Right ventricle myocardium superior (tissue), 1 donor: ENCODE measurements at places on chromosomes 11 and 22. TPM values are rescaled to one million over a fixed set of nuclear protein-coding genes. Genes with fewer than 3 reads are reported as not detected.

Gene DERL3
- 2.8 TPM for total RNA-seq

Gene CLMP
- total RNA-seq = 6.0 TPM

Gene OR2AG1
- not detected for total RNA-seq

Gene ATG16L2
- 16.8 TPM for total RNA-seq

Gene OR51G2
- total RNA-seq = not detected

Gene P4HA3
- not detected for total RNA-seq

Gene RBM14
- 28.7 TPM for total RNA-seq

Gene ABCG4
- total RNA-seq = 1.5 TPM

Gene CRKL
- total RNA-seq = 50.1 TPM

Gene TSGA10IP
- not detected for total RNA-seq

Gene SLC22A12
- total RNA-seq = not detected

Gene TMEM132A
- total RNA-seq = 6.5 TPM

Gene C11orf42
- not detected for total RNA-seq

Gene KDM4D
- 0.40 TPM for total RNA-seq

Gene MPZL2
- total RNA-seq = 9.8 TPM

Gene FIBIN
- total RNA-seq = 8.6 TPM

Gene LARGE2
- not detected for total RNA-seq

Gene ARHGAP8
- not detected for total RNA-seq

Gene VPREB1
- total RNA-seq = not detected

Gene PYGM
- total RNA-seq = 183 TPM

Gene ANGPTL5
- 1.9 TPM for total RNA-seq

Gene SPTY2D1
- 8.2 TPM for total RNA-seq

Gene POU2AF2
- total RNA-seq = not detected

Gene CD59
- total RNA-seq = 713 TPM

Gene ROM1
- 1.5 TPM for total RNA-seq

Gene ACTN3
- total RNA-seq = not detected

Gene PLA2G6
- 12.0 TPM for total RNA-seq

Gene POTEH
- not detected for total RNA-seq

Gene MMP8
- not detected for total RNA-seq

Gene LMNTD2
- 0.22 TPM for total RNA-seq

Gene CD248
- 15.7 TPM for total RNA-seq

Gene DRD2
- total RNA-seq = not detected

Gene ALDH3B2
- not detected for total RNA-seq

Gene KRTAP5-11
- total RNA-seq = not detected

Gene ANO9
- total RNA-seq = 0.08 TPM

Gene LMO2
- total RNA-seq = 9.1 TPM

Gene SLC17A6
- not detected for total RNA-seq

Gene SHISA8
- total RNA-seq = 6.4 TPM

Gene DCHS1
- total RNA-seq = 9.6 TPM

Gene HTR3A
- not detected for total RNA-seq

Gene OR8D1
- not detected for total RNA-seq

Gene GAS2
- 9.7 TPM for total RNA-seq

Gene OR8D4
- not detected for total RNA-seq

Gene TOLLIP
- total RNA-seq = 49.9 TPM

Gene FAT3
- total RNA-seq = 0.24 TPM

Gene VWCE
- total RNA-seq = 0.73 TPM

Gene LMF2
- total RNA-seq = 25.3 TPM

Gene RAB3IL1
- 10.8 TPM for total RNA-seq

Gene C11orf86
- not detected for total RNA-seq

Gene PDGFD
- 8.9 TPM for total RNA-seq

Gene APLNR
- 15.4 TPM for total RNA-seq

Gene HBB
- 121 TPM for total RNA-seq
